ENCODE measurements at places on chromosomes 1 and 21. TPM values are rescaled to one million over a fixed set of nuclear protein-coding genes. Genes with fewer than 3 reads are reported as not detected.

F13B gene
- total RNA-seq = not detected

DNA sequence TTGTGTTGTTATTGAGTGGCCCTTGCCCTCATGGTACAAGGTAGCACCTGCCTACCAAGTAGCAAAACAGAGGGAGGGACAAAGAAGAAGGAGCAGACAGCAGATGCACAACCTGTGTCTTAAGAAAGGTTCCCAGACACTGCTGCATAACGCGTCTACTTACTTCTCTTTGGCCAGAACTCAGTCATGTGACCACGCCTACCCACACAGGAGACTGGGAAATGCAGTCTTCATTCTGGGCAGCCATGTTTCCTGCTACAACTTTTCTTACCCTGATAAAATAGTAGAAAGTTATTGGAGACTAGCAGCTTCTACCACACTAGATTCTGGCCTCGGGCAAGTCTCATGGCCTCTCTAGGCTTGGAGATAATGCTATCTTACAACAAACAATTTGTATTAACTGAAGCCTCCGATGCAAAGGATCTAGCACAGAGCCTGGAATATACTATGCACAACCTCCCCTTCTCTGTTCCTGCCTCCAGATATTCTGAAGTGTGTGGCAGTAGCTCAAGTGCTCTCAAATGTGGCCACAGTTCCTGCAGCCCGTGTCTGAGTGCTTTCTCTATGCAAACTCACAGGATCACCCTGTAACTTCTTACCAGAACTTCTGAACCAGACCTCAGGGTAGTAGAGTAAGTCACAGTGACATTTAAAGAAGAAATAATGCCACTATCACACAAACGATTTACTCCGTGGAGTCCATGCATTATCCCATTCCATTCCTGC, 34.1 kb upstream of the BTG2 start:
- peak; percentile 89 for DNase-seq
- no peak overlapping the region for H3K4me3 ChIP-seq
- no peak overlapping the region for H3K27ac ChIP-seq
- H3K4me1 ChIP-seq = peaks cover 58% of the 10 kb centered on the region
- H3K27me3 ChIP-seq = peaks cover 3% of the 10 kb centered on the region
- H3K36me3 ChIP-seq = no peaks in the 10 kb centered on the region

DNA sequence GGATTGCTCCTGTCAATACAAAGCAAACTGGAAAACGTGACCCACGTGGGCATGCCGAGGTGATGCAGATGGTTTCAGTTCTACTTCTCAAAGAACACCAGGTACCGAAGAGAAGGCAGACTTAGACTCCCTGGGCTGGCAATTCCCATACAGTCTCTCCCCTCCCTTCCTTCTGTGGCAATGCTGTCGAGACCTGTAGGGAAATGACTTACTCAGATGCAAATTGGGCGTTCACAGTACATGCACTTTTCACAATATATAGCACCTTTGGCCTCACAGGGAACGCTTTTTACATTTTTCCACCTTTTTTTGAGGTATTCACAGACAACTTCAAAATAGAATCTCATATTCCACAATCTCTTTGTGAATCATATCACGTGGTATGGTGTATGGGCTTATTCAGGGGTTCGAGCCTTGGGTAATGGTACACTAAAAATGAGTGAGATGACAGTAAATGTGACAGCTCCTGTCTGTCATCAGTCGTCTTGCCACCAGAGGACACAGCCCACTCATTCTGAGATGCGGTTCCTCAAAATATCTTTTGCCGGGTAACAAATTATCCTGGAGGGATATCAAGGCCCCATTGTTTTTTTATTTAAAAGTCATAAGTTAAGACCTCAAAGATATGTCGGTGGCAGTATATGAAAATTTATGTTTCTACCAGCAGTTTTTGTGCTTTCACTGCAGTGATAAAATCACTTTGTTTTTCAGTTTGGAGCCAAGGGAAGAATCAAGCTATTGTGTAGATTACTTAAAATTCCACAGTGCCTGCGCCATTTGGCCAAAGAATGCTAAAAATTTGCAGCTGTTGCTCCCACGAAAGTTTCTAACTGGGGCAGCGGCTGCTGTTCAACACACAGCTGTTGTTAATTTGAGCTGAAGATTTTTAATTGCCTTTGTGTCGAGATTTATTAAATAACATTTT, 168.4 kb downstream of the ZZZ3 start:
- no peak overlapping the region for H3K4me3 ChIP-seq
- peaks cover 29% of the 10 kb centered on the region for H3K4me1 ChIP-seq
- H3K27me3 ChIP-seq = no peaks in the 10 kb centered on the region
- peak; percentile 94 for DNase-seq

S100A7A gene
- not detected for total RNA-seq

DNA sequence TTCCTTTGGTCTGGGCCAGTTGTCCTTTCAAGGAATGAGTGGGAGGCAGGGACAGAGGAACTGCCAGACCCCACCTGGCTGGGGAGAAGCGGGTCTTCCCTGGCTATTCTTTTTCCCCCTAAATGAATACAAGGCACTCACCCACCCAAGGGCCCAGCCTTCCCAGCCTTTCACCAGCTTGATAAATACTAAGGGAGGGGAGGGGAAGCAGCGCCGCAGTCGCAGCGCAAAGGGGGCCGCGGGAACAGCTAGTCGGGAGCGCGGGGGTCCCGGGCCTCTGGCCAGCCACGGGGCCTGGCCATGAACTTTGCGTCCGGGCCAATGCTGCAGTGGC, 91.3 kb upstream of the VAMP3 start:
- peak overlapping the region; percentile 25 for H3K27ac ChIP-seq
- H3K27me3 ChIP-seq = peaks cover 3% of the 10 kb centered on the region
- DNase-seq = no peak

GRCh38 chr21:41195311-41195710, 27.4 kb downstream of the BACE2 start:
- DNase-seq = no peak
- H3K27ac ChIP-seq = no peak overlapping the region
- H3K4me3 ChIP-seq = no peak overlapping the region
- peaks cover 5% of the 10 kb centered on the region for H3K36me3 ChIP-seq
- H3K27me3 ChIP-seq = no peaks in the 10 kb centered on the region

DNA sequence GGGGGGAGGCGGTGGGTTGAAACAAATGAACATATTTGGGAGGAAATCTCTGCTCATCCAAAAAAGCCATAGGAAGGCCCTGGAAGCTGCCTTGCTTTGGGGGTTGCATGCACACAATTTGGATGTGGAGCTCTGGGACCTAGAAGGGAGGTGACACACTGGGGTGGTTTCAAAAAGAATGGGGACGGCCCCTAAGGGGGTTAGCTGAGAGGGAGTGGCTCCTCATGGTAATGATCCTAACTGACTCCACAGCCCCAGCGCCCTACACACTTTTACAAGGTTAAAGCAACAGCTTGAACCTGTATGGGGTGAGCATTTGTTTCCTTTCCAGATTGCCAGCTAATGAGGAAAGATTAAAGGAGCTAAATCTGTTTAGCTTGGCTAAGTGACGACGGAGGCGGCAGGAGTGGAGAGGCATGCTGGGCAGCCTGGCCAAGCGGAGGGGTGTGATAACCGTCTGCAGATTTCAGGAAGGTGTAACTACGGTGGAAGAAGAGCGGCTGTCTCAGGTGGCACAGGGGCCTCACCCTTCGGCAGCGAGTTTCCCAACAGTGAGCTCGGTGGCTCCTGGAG, 107.3 kb downstream of the RNF220 start:
- no peak overlapping the region for H3K27ac ChIP-seq
- no peak for DNase-seq
- peaks cover 5% of the 10 kb centered on the region for H3K4me1 ChIP-seq

CELF3 gene
- total RNA-seq = 0.04 TPM

DNA sequence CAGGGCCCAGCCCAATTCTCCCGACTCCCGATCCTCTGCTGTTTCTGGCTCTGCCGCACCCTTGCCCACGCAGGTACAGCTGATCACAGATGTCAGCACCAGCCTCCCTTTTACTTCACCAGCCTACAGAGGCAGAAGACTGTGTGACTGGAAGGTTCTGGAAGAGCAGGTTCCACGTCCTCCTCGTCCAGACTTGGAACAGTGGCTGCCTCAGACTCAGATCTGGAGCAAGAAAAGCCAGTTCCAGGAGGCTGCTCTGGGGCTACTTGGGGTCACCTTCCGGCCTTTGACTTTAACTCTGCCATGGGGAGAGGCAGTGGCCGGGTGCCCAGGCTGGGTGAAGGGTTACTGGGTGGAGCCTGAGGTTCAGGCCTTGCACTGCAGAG, 16.1 kb upstream of the KLHDC7A start:
- H3K4me1 ChIP-seq = no peaks in the 10 kb centered on the region
- no peaks in the 10 kb centered on the region for H3K36me3 ChIP-seq
- H3K27ac ChIP-seq = no peak overlapping the region
- peaks cover 16% of the 10 kb centered on the region for H3K27me3 ChIP-seq

SPAG17 gene
- total RNA-seq = 1.2 TPM

MTARC2 gene
- 7.0 TPM for total RNA-seq

GRCh38 chr1:119933397-119933796, 37.1 kb upstream of the ADAM30 start:
- no peaks in the 10 kb centered on the region for H3K27me3 ChIP-seq
- no peaks in the 10 kb centered on the region for H3K4me1 ChIP-seq
- peaks cover 48% of the 10 kb centered on the region for H3K36me3 ChIP-seq
- no peak overlapping the region for H3K27ac ChIP-seq

- H3K36me3 ChIP-seq = no peaks in the 10 kb centered on the region
- H3K4me1 ChIP-seq = no peaks in the 10 kb centered on the region
- DNase-seq = no peak
- no peaks in the 10 kb centered on the region for H3K27me3 ChIP-seq
These were observed 81.5 kb upstream of the LYPLAL1 start for GRCh38 chr1:219092206-219092605.

DNA sequence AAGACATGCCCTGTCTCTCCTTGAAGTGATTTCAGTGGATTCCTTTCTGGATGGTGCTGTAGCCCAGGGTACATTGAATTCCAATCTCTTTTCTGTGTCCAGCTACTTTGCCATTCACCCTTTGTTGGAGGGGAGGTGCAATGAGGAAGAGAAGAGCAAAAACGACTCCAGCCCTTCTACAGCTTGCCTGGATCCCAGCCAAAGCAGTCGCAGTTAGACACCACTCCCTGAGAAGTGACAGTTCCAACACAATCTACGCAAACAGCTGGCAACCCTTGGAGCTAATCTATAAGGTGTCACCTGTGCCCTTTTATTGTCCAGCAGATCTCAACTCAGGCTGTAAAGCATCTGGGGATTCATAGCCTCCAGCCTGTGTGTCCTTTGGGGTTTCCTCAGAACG, 4.6 kb downstream of the CD244 start:
- H3K4me3 ChIP-seq = no peak overlapping the region
- no peaks in the 10 kb centered on the region for H3K27me3 ChIP-seq
- DNase-seq = peak; percentile 43

DNA sequence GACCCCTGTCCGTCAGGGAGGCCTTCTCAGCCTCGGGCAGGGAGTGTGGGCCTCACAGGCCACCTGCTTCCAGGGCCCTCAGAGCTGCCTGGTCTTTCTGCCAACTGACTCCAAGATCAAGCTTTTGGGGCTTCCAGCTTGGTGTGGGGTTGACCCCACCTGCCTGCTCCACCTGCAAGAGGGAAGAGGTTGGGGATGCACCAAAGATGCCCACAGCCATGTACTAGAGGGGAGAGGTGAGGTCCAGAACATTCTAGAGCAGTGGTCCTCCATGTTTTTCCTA, 266.7 kb upstream of the VAMP3 start:
- DNase-seq = no peak
- H3K4me1 ChIP-seq = peaks cover 50% of the 10 kb centered on the region
- no peak overlapping the region for H3K4me3 ChIP-seq
- H3K27ac ChIP-seq = no peak overlapping the region
- no peaks in the 10 kb centered on the region for H3K27me3 ChIP-seq

DNA sequence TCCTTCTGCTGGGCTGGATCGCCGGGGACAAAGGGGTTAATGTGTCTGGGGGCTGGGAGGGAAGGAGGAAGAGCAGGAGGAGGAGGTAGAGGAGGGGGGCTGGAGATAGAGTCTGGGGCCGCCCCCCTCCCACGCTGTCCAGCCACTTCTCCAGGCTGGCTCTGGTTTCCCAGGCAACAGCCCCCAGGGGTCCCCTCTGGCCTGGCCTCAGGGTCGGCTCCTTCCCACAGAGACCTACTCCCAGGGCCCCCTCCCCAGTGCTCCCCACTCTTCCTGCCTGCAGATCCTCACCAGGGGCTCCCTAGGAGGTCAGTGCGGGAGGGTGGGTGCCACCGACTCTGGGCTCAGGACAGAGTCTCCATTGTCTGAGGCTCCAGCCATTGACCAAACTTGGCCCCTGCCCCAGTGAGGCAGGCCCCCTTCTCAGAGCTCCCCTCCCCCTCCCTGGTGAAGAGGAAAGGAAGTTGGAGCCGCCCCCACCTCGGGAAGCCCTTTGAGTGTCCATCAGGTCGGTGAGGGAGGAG, 34.1 kb downstream of the ARHGEF10L start:
- peak overlapping the region; percentile 35 for H3K27ac ChIP-seq
- no peak overlapping the region for H3K4me3 ChIP-seq
- H3K27me3 ChIP-seq = no peaks in the 10 kb centered on the region

DNA sequence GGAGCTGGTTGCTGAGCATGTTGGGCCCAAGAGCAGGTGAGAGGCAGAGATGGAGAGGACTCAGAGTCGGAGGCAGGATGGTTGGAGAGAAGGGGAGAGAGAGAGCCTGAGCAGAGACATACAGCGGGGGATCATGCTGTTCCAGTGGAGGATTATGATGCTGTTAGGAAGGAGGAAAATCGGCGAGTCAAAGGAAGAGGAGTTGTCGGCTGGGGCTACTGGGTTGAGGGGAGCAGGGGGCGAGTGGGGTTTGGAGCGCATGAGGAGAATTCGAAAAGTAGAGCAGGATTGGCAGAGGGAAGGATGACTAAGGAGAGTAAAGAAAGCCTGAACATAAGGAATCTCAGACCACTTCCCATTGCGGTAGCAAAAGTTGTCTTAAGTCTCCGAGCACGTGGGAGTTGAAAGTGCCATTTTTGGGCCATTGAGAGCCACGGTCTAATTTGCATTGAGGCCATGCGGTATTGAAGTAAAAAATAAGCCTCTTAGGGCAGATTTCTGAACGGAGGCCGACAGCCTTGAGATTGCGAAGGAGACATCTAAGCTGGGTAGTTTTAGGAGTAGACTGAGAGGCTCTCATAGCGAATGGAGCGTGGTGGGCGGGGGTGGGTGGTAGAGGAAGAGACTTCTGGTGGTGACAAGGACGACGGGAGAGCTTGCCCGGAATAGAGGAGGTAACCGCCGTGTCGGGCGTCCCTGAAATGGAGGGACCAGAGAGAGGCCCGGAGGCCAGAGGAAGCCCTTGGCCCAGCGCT, 140.4 kb upstream of the ETV3 start:
- no peak for DNase-seq
- H3K4me1 ChIP-seq = no peaks in the 10 kb centered on the region
- H3K36me3 ChIP-seq = no peaks in the 10 kb centered on the region

KLHDC7A gene
- not detected for total RNA-seq

KLF17 gene
- 0.13 TPM for total RNA-seq

SPRR1B gene
- not detected for total RNA-seq

MLLT11 gene
- total RNA-seq = 5.5 TPM

UBL4B gene
- total RNA-seq = not detected

GRCh38 chr1:23816906-23817305, 8.3 kb downstream of the HMGCL start:
- no peak overlapping the region for H3K27ac ChIP-seq
- no peak for DNase-seq
- no peaks in the 10 kb centered on the region for H3K27me3 ChIP-seq
- H3K4me3 ChIP-seq = no peak overlapping the region

TEDDM1 gene
- total RNA-seq = not detected

GRCh38 chr1:35173909-35174540, 18.9 kb downstream of the SFPQ start:
- no peak overlapping the region for H3K4me3 ChIP-seq
- no peaks in the 10 kb centered on the region for H3K27me3 ChIP-seq
- DNase-seq = no peak
- H3K27ac ChIP-seq = no peak overlapping the region
- no peaks in the 10 kb centered on the region for H3K4me1 ChIP-seq

GRCh38 chr1:68230484-68230802, 1.9 kb downstream of the WLS start:
- peak overlapping the region; percentile 89 for H3K27ac ChIP-seq
- peak; percentile 63 for DNase-seq
- peak overlapping the region; percentile 60 for H3K4me3 ChIP-seq
- H3K4me1 ChIP-seq = peaks cover 13% of the 10 kb centered on the region
- peaks cover 2% of the 10 kb centered on the region for H3K36me3 ChIP-seq
- H3K27me3 ChIP-seq = no peaks in the 10 kb centered on the region
